ENCODE measurements at places on chromosomes 3 and 15. TPM values are rescaled to one million over a fixed set of nuclear protein-coding genes. Genes with fewer than 3 reads are reported as not detected.
A peak's percentile ranks its signal among the peaks of the same experiment; 100 is the strongest.

GRCh38 chr3:52070724-52071621 is 14.6 kb upstream of the DUSP7 start:
- no peak for DNase-seq
- no peak overlapping the region for H3K4me3 ChIP-seq
- no peaks in the 10 kb centered on the region for H3K36me3 ChIP-seq
- peak overlapping the region; percentile 76 for H3K27ac ChIP-seq

- H3K27ac ChIP-seq = peak overlapping the region; percentile 95
- H3K4me1 ChIP-seq = peaks cover 22% of the 10 kb centered on the region
- H3K27me3 ChIP-seq = no peaks in the 10 kb centered on the region
- peaks cover 33% of the 10 kb centered on the region for H3K36me3 ChIP-seq
Measured at GRCh38 chr3:101687142-101687931, 819 bp upstream of the RPL24 start.

The CSTA gene
- total RNA-seq = 19.8 TPM

GRCh38 chr15:66429117-66429516 is 42.4 kb downstream of the MAP2K1 start:
- H3K4me1 ChIP-seq = no peaks in the 10 kb centered on the region
- H3K27ac ChIP-seq = no peak overlapping the region
- H3K27me3 ChIP-seq = no peaks in the 10 kb centered on the region
- H3K4me3 ChIP-seq = no peak overlapping the region

DNA sequence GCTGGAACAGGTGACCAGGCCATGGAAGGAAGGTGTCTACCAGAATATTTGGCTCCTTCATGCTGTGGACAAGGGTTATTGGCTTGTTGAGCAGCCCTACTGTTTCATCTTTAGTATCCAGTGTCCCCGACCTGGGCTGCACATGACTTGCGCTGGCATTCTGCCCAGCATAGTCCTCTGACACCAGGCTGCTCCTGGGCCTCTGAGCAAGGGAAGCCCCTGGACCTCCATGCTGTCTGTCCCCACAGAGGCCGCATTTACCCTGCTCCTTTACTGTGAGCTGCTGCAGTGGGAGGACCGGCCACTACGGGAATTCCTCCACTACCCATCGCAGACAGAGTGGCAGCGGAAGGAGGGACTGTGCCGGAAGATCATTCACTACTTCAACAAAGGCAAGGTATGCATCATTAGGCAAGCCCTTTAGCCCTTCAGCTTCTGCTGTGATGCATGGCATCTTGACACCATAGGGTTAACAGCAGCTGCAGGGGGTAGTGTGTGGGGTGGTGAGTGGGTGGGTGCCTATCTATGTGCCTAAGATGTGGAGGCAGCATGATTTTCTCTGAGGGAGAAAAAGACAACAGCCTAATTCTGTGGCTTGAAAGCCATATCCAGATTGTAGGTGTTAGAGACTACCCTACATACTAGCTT is 44.0 kb upstream of the MANF start:
- DNase-seq = no peak
- H3K4me1 ChIP-seq = no peaks in the 10 kb centered on the region
- H3K27me3 ChIP-seq = no peaks in the 10 kb centered on the region
- no peaks in the 10 kb centered on the region for H3K36me3 ChIP-seq

The LMAN1L gene
- total RNA-seq = 0.39 TPM

- H3K36me3 ChIP-seq = no peaks in the 10 kb centered on the region
- H3K27ac ChIP-seq = no peak overlapping the region
- H3K4me3 ChIP-seq = no peak overlapping the region
- H3K4me1 ChIP-seq = peaks cover 41% of the 10 kb centered on the region
Measured at GRCh38 chr3:134328846-134329245, 45.4 kb downstream of the AMOTL2 start.

GRCh38 chr3:6862880-6863195 is 1.9 kb downstream of the GRM7 start:
- H3K27ac ChIP-seq = no peak overlapping the region
- H3K36me3 ChIP-seq = no peaks in the 10 kb centered on the region
- no peaks in the 10 kb centered on the region for H3K4me1 ChIP-seq
- peaks cover 68% of the 10 kb centered on the region for H3K27me3 ChIP-seq
- DNase-seq = no peak

DNA sequence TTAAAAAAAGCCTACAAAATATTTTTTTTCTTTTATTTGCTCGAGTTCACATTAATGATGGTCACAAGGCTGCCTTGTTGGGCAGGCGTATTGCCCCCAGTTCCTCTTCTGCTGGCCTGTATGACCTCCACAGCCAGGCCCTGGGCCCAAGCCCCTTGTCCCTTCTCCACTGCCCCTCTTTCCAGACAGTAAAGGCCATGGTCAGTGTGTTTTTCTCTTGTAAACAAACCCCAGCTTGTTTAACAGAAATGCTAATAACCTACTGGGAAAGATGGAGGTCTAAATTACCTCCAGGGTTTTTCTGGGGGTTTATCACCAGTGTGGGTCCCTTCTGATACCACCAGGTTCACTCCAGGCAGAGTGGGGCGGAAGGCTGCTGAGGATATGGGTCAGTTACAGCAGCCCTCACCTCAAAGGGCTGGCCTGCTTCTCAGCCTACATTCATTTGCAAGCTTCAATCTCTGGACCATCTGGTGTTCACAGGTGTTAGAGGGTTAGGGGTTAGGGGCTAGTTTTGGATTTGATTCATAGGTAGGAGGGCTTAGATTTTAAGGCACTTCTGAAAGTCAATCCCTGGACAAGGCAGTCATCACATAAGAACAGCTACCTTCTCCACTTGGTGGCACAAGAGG is 2.0 kb upstream of the MANF start:
- H3K36me3 ChIP-seq = no peaks in the 10 kb centered on the region
- peak overlapping the region; percentile 89 for H3K4me3 ChIP-seq
- no peak for DNase-seq
- H3K27me3 ChIP-seq = no peaks in the 10 kb centered on the region

DNA sequence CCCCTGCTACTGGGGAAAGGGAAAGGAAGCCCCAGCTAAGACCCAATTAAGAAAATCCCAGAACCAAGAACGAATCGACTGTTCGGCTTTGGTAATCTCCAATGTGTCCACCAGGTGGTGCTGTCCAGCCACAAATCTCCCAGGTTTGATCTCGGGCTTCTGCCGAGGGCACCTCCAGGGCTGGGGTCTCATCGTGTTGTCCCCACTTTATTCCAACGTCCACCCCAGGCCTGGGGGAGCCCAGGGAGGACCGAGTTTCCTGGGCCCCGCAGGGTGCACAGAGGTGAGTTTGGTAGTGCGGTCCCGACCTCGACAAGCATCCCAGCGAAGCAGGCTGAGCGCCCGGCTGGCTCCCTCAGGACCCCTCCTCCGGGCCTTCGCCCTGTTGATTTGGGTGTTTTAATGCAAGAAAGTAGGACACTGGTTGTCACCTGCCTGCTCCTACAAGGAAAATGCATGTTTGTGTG is 185.1 kb downstream of the GOLGA6L6 start:
- H3K27ac ChIP-seq = no peak overlapping the region
- no peaks in the 10 kb centered on the region for H3K36me3 ChIP-seq
- no peaks in the 10 kb centered on the region for H3K27me3 ChIP-seq
- H3K4me1 ChIP-seq = no peaks in the 10 kb centered on the region

The RBP2 gene
- not detected for total RNA-seq

The RTP3 gene
- not detected for total RNA-seq

The CNTN6 gene
- total RNA-seq = 5.4 TPM

DNA sequence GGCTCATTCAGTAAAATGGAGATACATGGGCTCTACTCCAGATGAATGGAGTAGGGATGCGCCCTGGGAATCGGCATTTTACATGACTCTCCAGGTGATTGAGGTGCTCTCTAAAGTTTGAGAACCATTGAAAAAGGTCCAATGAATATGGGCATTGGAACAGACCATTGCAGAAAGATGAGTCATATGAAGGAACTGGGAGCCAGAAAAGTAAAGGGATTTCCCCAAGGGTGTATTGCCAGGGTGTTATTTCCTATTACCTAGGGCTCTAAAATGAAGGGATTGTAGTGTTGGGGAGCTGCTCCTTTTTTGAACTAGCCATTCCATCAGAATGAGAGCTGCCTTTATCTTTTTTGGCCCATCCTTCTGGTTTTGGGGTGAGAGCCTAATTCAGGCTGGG is 21.7 kb downstream of the CLDN11 start:
- DNase-seq = no peak
- no peaks in the 10 kb centered on the region for H3K27me3 ChIP-seq
- no peak overlapping the region for H3K4me3 ChIP-seq

The RBMS3 gene
- total RNA-seq = 51.6 TPM

GRCh38 chr15:89305395-89305794 is 29.2 kb downstream of the POLG start:
- H3K27me3 ChIP-seq = no peaks in the 10 kb centered on the region
- H3K36me3 ChIP-seq = peaks cover 24% of the 10 kb centered on the region
- H3K27ac ChIP-seq = no peak overlapping the region
- H3K4me3 ChIP-seq = no peak overlapping the region

GRCh38 chr15:41354371-41354770 is 21.7 kb downstream of the NUSAP1 start:
- DNase-seq = no peak
- no peaks in the 10 kb centered on the region for H3K27me3 ChIP-seq
- H3K4me3 ChIP-seq = no peak overlapping the region
- peaks cover 10% of the 10 kb centered on the region for H3K36me3 ChIP-seq
- no peak overlapping the region for H3K27ac ChIP-seq
- H3K4me1 ChIP-seq = no peaks in the 10 kb centered on the region

DNA sequence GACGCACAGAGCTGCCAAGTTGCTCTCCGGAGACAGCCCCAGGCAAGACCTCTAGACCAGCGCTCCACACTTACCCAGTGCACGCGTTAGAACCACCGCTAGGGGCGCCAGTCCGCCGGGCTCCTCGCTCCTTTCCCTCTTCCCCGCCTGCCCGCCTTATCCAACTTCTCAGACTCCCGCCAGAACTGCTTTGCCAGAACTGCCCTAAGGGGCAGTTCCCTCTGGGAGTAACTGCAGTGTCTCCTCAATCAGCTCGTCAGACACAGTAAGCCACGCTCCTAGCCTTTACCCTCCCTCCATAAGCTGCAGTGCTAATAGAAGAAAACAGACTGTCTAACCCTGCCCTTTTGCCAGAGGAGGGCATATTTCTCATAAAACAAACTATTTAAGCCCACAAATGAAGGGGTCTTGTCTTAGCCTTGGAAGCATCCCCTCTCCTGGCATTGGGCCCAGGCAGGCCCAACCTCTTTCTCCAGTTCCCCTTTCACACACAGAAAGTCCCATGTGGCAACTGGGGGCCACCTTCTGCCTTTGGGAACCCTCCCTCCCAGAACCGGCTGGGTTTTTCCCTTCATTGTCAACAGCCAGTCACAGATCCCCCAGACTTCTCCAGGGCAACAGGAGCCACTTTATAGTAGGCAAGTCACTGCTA is 3.7 kb downstream of the BMF start:
- peak overlapping the region; percentile 85 for H3K27ac ChIP-seq
- peak; percentile 88 for DNase-seq
- peak overlapping the region; percentile 17 for H3K4me3 ChIP-seq
- H3K36me3 ChIP-seq = no peaks in the 10 kb centered on the region
- no peaks in the 10 kb centered on the region for H3K27me3 ChIP-seq

The SEMA6D gene
- 5.9 TPM for total RNA-seq

GRCh38 chr3:13282986-13283876 is 136.9 kb downstream of the NUP210 start:
- H3K36me3 ChIP-seq = no peaks in the 10 kb centered on the region
- DNase-seq = no peak
- H3K4me1 ChIP-seq = peaks cover 7% of the 10 kb centered on the region
- peaks cover 18% of the 10 kb centered on the region for H3K27me3 ChIP-seq

GRCh38 chr3:61908382-61908781 is 347.0 kb downstream of the PTPRG start:
- H3K4me3 ChIP-seq = no peak overlapping the region
- H3K4me1 ChIP-seq = peaks cover 12% of the 10 kb centered on the region

The IL17RC gene
- 26.2 TPM for total RNA-seq

DNA sequence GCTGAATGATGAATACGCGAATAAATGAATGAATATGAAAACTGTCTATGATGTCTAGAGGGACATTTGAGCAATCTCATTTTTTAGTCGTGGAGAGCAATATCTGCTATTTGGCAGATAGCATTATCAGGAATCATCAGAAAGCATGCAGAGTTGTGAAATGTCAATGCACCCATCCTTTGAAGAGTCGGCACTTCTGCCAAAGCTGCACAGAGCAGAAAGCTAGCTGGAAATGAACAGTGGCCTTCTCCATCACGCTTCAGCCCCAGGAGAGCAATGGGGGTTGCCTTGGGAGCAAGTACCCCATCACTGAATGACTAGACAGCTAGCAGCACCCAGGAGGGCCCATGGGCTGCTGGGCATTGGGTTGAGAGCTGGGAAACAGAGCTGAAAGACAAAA is 69.1 kb upstream of the PROK2 start:
- H3K36me3 ChIP-seq = no peaks in the 10 kb centered on the region
- no peak overlapping the region for H3K4me3 ChIP-seq
- no peak for DNase-seq

DNA sequence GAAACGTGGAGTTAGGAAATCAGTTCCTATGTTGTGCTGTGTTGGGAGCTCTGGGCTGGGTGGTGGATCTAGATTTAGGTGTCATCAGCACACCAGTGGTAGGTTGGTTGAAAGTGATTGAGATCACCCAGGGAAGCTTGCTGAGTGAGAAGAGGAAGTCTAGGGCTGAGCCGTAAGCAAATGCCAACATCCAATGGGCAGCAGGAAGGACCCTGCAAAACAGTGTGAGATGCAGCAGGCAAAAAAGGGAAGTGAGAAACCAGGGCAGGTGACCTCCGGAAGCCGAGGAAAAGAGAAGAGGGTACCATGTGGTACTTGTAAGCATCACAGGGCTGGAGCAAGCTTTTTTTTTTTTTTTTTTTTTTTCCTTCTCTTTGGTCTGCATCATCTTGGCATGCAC is 15.9 kb upstream of the COPG1 start:
- no peak for DNase-seq
- H3K4me1 ChIP-seq = peaks cover 3% of the 10 kb centered on the region
- H3K27ac ChIP-seq = peak overlapping the region; percentile 94
- H3K4me3 ChIP-seq = no peak overlapping the region

GRCh38 chr3:177333533-177334520 is 136.5 kb upstream of the TBL1XR1 start:
- H3K27ac ChIP-seq = peak overlapping the region; percentile 65
- H3K36me3 ChIP-seq = no peaks in the 10 kb centered on the region
- H3K4me3 ChIP-seq = no peak overlapping the region
- no peaks in the 10 kb centered on the region for H3K27me3 ChIP-seq

The ADAMTS17 gene
- 2.9 TPM for total RNA-seq

DNA sequence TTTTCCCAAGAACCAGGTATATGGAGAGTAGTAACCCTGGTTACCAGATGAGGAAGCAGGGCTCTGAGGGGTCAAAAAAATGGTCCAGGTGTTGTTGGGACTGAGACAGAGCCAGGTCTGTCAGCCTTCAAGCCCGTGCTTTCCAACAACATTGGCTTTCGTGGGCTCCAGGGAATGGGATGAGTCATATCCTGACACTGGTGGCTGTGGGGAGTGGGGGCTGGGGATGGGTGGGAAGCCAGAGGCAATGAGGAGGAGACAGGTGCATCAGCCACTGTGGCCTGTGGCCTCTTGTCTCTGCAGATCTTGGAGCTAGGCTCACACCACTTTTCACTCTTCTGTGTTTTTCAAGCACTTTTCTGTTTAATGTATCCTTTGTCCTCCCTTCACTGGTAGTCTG is 38.2 kb downstream of the CORO2B start:
- no peak overlapping the region for H3K4me3 ChIP-seq
- no peak for DNase-seq
- H3K4me1 ChIP-seq = peaks cover 8% of the 10 kb centered on the region
- H3K27ac ChIP-seq = no peak overlapping the region

The FBXO40 gene
- total RNA-seq = 0.03 TPM

The SEMA3F gene
- 26.0 TPM for total RNA-seq
